ENCODE measurements at places on chromosomes 2 and 18.

- no peak overlapping the region for H3K4me3 ChIP-seq
- DNase-seq = no peak
- no peaks in the 10 kb centered on the region for H3K36me3 ChIP-seq
- peaks cover 8% of the 10 kb centered on the region for H3K4me1 ChIP-seq
Observed at GRCh38 chr2:36389091-36389564, 33.5 kb downstream of the CRIM1 start.

DNA sequence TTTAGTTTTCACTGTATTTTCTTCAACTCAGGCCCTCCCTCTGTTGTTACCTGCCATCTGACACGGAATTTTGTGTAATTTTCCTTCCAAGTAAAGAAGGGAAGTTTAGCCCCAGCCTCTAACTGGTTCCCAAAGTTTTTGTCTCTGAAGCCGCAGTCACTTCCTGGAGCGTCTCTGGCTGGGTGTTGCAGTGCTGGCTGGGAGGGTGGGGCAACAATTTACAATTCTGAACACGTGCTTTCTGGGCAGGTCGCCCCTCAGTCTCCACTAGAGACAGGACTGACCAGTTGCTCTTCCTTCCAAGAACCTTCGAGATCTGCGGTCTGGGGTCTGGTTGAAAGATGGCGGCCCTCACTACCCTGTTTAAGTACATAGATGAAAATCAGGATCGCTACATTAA lies 3.5 kb downstream of the CNDP2 start:
- DNase-seq = peak; percentile 60
- peaks cover 40% of the 10 kb centered on the region for H3K4me1 ChIP-seq
- H3K27ac ChIP-seq = peak overlapping the region; percentile 95
- H3K4me3 ChIP-seq = peak overlapping the region; percentile 89
- peaks cover 46% of the 10 kb centered on the region for H3K36me3 ChIP-seq

DNA sequence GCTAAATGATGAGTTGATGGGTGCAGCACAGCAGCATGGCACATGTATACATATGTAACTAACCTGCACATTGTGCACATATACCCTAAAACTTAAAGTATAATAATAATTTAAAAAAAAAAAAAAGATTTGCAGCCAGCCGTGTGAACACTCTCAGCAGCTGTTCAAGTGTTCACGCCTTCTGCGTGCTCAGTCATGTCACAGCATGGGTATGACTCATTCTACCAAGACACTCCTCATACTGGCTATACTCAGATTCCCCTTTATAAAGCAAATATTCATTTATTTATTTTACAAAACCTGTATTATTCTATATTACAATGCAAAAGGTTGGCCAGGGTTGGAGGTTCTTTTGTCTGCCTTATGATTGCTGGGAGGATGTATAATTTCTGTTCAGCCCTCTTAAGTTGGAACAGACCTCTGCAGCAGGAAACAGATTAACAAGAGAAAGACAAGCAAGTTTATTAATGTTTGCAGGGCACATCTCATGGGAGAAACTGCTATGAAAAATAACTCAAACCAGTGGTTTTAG lies 1230.6 kb upstream of the CHAC2 start:
- no peak overlapping the region for H3K4me3 ChIP-seq
- no peaks in the 10 kb centered on the region for H3K4me1 ChIP-seq
- no peaks in the 10 kb centered on the region for H3K36me3 ChIP-seq
- no peak overlapping the region for H3K27ac ChIP-seq

GRCh38 chr2:200471324-200471848 lies 38.5 kb downstream of the KCTD18 start:
- no peaks in the 10 kb centered on the region for H3K27me3 ChIP-seq
- peak; percentile 29 for DNase-seq
- H3K4me1 ChIP-seq = peaks cover 32% of the 10 kb centered on the region
- H3K27ac ChIP-seq = peak overlapping the region; percentile 63

DNA sequence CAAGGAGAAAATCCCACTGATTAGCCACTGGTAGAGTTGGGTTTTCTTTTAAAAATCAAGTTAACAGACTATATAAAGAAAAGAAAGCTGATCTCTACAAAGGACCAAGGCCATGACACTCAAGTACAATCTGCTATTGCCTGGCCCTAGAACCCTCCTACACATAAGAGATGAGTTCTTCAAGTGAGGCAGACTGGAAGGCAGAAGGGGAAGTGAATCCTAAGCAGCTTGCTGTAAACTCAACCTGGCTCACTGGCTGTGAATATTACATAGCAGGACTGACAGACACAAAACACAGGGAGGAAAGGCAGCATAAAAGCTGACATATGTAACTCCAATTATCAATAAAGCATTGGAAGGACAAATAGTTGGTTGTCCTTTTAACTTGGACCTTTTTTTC lies 65.4 kb downstream of the TRIP12 start:
- peaks cover 20% of the 10 kb centered on the region for H3K4me1 ChIP-seq
- DNase-seq = no peak
- H3K4me3 ChIP-seq = no peak overlapping the region
- H3K27ac ChIP-seq = no peak overlapping the region

GRCh38 chr2:27351802-27352598 lies 4.6 kb downstream of the GTF3C2 start:
- peak overlapping the region; percentile 66 for H3K27ac ChIP-seq
- H3K4me3 ChIP-seq = peak overlapping the region; percentile 34
- no peaks in the 10 kb centered on the region for H3K27me3 ChIP-seq
- peaks cover 28% of the 10 kb centered on the region for H3K4me1 ChIP-seq
- H3K36me3 ChIP-seq = peaks cover 27% of the 10 kb centered on the region

- no peak for DNase-seq
- H3K27me3 ChIP-seq = no peaks in the 10 kb centered on the region
- no peak overlapping the region for H3K4me3 ChIP-seq
- H3K27ac ChIP-seq = no peak overlapping the region
Observed at GRCh38 chr18:26017929-26018328, 72.5 kb downstream of the SS18 start.

DNA sequence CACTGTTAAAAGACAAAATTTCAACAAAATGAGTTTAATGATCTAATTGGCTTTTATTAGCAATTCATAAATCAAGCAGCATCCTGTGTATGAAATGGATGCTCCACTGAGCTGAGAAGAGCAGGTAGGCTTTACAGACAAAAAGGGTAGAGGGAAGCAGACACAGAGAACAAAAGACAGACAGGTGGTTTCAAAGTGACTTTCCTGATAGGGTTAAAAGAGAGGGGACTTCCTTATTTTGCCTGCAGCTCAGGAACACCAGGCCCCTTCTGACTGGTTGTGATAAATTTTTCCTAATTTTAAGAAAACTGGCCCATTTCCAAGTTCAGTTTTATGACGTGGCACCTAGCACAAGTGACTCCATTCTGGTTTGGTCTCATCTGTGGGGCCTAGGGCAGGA lies 11.9 kb downstream of the TEX51 start:
- H3K36me3 ChIP-seq = no peaks in the 10 kb centered on the region
- H3K27ac ChIP-seq = no peak overlapping the region
- H3K4me3 ChIP-seq = no peak overlapping the region
- no peak for DNase-seq

- peak overlapping the region; percentile 18 for H3K27ac ChIP-seq
- peaks cover 34% of the 10 kb centered on the region for H3K4me1 ChIP-seq
- peaks cover 12% of the 10 kb centered on the region for H3K36me3 ChIP-seq
- H3K4me3 ChIP-seq = no peak overlapping the region
- DNase-seq = no peak
Observed at GRCh38 chr2:25602333-25602723, 71.0 kb downstream of the DTNB start.

DNA sequence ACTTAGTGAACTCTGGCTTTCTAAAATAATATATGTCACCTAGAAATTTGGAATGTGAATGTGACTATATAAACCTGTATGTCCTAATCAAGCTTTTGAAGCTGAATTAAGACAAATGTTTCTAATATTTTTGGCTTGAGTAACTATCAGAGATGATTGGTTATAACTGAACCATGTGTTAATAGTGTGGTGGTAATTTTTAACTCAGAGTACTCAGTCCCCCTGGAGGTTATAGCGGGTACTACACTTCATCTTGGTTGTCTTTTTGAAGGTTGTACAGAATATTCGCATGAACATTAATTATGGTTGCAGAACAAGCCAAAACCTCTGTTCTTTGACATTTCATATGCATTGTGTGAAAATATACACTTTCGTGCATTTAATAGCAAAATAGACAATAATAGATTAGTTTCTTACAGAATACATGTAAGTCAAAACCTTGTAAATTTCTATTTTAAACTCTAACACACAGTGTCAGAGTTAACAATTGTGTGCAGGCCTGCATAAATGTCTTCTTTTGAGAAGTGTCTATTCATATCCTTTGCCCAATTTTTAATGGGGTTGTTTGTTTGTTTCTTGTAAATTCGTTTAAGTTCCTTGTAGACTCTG lies 86.0 kb downstream of the OSBPL6 start:
- H3K27me3 ChIP-seq = peaks cover 13% of the 10 kb centered on the region
- peaks cover 6% of the 10 kb centered on the region for H3K4me1 ChIP-seq
- no peak overlapping the region for H3K27ac ChIP-seq
- no peaks in the 10 kb centered on the region for H3K36me3 ChIP-seq
- no peak for DNase-seq

DNA sequence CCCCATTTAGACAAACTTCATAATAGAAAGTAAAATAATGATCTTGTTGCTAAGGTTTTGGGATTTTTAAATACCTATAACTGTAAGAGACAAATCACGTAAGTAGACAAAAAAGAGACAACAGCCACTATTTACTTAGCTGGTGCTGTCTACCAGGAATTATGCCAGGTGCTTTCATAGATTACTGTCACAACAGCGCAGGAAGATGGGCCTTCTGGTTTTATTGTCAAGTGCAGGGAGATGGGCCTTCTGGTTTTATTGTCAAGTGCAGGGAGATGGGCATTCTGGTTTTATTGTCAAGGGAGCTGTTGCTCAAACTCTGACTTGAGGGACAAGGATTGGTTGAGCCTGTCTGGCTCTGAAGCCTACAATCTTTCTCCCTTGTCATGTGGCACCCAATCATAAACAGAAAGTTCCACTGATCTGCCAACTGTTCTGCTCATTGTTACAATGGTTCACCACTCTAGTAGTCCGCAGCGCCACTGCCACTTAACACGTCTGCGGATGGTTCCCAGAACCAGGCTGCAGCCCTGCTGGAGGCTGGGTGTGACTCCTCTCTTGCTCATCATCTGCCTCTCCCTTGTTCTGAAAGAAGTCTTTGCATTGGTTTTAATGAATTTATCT lies 95.0 kb downstream of the RNF144A start:
- H3K27me3 ChIP-seq = no peaks in the 10 kb centered on the region
- H3K36me3 ChIP-seq = peaks cover 14% of the 10 kb centered on the region
- H3K4me1 ChIP-seq = peaks cover 21% of the 10 kb centered on the region
- no peak for DNase-seq

GRCh38 chr18:43819397-43819796 lies 542.1 kb upstream of the SYT4 start:
- H3K36me3 ChIP-seq = no peaks in the 10 kb centered on the region
- H3K4me1 ChIP-seq = no peaks in the 10 kb centered on the region
- H3K4me3 ChIP-seq = no peak overlapping the region
- no peaks in the 10 kb centered on the region for H3K27me3 ChIP-seq

DNA sequence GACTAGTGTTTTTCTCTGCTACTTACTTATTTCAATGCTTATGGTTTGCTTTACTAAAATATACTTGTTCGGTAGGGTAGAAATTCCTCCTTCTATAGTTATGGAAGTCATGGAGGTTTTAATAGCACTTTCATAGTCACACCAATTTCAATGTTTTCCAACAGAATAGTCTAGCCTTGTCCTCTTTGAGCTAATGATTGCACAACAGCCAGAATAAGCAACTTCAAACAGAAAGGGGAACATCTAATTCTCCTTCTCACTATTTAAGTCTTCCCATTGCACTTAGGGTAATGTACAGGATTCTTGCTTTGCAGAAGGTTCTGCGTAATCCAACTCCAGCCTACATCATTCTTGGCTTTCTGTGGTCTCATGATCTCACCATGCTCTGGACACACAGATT lies 287.7 kb upstream of the GCFC2 start:
- H3K36me3 ChIP-seq = no peaks in the 10 kb centered on the region
- H3K27ac ChIP-seq = no peak overlapping the region
- H3K4me3 ChIP-seq = no peak overlapping the region
- no peaks in the 10 kb centered on the region for H3K27me3 ChIP-seq
- DNase-seq = no peak

DNA sequence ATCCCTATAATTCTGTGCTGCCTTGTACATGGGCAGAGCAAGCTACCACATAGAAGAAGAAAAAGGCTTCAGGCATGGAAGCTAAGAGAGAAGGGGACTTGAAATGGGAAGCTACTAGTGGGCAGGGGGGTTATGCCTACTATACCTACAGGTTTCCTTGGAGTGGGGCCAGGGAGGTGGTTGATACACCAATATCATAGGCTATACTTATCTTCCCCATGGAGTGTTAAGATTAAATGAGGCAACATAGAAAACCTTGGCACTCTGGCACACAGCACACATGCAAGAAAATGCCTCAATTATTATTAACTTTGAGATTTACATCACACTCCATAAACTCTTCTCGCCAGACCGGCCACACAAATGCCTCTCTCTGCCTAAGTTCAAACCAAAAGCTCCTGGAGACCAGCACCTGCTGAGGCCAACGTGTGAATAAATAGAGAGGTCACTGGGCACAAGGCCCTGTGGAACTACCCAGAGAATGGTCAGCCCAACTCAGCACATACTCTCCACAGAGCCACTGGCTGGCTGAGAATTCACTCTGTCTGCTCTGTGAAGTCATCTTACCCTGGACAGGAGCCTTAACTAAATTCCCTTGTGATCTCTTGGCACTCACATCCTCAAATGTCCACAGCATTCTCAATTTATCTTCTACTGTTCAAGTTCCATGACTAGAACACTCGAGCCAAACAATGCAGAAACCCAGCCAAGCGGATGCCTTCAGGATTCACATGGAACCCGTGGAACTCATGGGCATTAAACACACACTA lies 498.7 kb downstream of the BCL11A start:
- H3K4me3 ChIP-seq = no peak overlapping the region
- H3K4me1 ChIP-seq = no peaks in the 10 kb centered on the region
- no peaks in the 10 kb centered on the region for H3K36me3 ChIP-seq
- no peak overlapping the region for H3K27ac ChIP-seq
- H3K27me3 ChIP-seq = no peaks in the 10 kb centered on the region
- DNase-seq = no peak

DNA sequence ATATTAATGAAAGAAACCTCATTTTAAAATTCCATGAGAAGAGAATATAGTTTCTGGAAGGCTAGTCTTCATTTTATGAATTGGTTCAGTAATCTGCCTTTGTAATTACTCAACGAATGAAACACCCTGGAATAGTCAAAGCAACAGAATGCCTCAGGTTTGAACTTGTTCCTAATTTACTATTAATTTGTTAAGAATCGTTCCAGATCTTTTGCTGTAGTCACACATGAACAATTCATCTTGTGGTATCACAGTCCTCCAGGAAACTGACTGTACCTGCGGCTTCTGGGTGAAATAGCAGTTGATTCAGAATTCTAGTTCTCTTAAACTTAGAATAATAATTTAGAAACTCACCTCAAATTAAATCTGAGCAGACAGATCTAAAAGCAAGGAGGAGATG lies 282.7 kb upstream of the MAP2 start:
- H3K27me3 ChIP-seq = no peaks in the 10 kb centered on the region
- H3K27ac ChIP-seq = no peak overlapping the region
- no peak for DNase-seq
- no peaks in the 10 kb centered on the region for H3K36me3 ChIP-seq

- no peaks in the 10 kb centered on the region for H3K36me3 ChIP-seq
- no peak for DNase-seq
- no peaks in the 10 kb centered on the region for H3K27me3 ChIP-seq
- H3K4me3 ChIP-seq = no peak overlapping the region
Observed at GRCh38 chr18:65363911-65364632, 386.7 kb upstream of the CDH7 start.

GRCh38 chr2:56239437-56239836 lies 55.6 kb downstream of the CCDC85A start:
- no peaks in the 10 kb centered on the region for H3K27me3 ChIP-seq
- no peaks in the 10 kb centered on the region for H3K36me3 ChIP-seq
- H3K27ac ChIP-seq = no peak overlapping the region
- DNase-seq = no peak
